Chondrocyte (in vitro differentiated cells): ENCODE measurements at places on chromosomes 16 and 17. TPM values are rescaled to one million over a fixed set of nuclear protein-coding genes. Genes with fewer than 3 reads are reported as not detected.

PYDC1 gene
- total RNA-seq, result not detected in 3 replicates

KRT12 gene
- not detected in 3 replicates for total RNA-seq

DNA sequence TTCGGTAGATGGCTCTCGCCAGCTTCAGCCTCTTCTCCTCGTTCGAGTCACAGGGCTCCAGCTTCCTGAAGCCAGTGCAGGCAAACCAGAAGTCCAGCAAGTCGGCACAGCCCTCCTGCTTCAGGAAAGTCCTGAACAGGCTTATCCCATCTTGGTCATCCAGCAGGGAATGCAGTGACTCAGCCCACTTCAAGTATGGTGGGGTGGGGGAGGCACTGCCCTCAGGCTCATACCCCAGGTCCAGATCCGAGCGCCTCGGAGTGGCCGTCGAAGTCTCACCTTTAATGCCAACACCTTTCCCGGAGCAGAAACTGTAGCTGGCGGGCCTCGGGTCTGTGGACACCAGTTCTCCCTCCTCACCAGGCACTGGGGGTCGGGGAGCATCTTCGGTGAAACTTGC lies 5.9 kb downstream of the AXIN1 start:
- DNase-seq, result no peak

DNA sequence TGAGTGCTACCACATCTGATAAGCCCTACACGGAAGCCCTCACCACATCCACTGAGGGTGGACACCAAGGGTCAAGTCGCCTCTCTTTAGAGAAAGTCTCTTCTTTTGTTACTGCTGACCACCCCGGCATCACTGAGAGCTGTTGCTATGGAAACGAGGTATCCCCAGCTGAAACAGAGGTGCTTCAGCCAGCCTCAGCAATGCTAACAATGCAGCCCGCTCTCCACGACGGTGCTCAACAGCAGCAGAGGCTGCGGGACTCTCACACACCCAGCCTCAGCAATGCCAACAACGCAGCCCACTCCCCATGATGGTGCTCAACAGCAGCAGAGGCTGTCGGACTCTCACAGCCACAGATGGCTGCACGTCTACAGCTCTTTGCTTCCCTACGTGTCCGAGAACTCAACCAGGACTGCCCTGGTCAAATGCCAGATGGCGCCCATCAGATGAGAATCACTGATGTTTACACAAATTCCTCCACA lies 41.4 kb downstream of the VPS53 start:
- no peak for DNase-seq

- DNase-seq, result no peak
These were observed 261.0 kb downstream of the SOX9 start for GRCh38 chr17:72381597-72382397.

TMEM238L gene
- total RNA-seq, result not detected in 3 replicates

GRCh38 chr17:56707312-56708219 lies 114.1 kb downstream of the NOG start:
- no peak for DNase-seq
